Forelimb muscle (tissue), 1 donor: ENCODE measurements at places on chromosomes 1 and 21.

DNA sequence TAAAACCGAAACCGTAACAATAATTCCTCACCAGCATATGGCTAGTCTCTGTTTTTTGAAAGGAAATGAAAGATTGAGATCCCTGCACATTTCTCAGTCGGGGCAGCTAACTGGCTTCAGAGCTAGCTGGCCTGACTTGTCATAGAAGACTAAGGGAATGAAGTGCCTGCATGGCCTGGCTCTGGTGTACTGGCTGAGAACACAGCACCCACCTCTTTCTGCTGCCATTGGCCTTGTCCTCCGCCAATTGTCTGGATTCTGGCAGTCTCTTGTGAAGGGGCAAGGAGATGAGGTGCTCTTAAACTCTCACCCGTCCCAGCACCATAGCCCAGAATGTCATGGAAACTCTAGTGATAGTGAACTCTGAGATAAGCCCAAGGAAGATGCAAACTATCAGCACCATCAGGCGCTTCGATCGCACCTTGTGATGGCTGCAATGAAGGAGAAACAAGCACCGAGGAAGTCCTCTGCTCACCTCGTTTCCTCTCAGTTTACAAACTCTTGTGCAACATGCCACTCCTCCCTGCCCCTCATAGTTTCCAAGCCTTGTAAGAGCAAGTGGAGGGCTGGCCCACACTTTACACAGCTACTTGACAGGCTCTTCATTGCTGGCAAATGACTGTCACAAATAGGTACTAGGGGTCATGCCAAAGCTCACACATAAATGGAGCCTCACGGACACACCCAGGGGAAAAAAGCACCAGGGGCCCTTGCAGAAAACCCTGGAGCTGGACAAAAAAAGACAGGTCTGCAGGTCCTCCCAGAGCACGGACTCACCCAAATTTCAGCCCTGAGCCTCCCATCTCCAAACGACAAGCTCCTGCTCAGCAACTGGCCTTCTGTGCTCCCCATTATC is 16.4 kb downstream of the INPP5B start:
- DNase-seq: no peak

DNA sequence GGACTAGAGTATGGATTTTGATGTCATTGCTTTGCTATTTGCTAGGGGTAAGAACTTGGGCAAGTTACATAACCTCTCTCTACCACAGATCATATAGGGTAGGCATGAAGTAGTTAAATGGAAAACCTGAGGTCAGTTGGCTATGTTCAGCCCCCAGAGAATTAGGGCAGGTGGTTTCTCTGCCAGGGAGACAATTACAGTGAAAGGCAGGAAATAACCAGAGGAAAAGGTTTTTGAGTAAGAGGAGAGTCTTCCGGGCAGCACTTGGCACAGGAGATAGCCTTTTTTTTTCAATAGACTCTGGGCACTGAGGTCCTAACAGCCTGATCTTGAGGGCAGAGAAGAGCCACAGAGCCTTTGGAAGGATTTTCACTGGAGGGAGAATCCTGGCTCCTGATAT is 16.7 kb upstream of the SERBP1 start:
- no peak for DNase-seq

- no peak for DNase-seq
These were observed 8.0 kb downstream of the NDUFS5 start for GRCh38 chr1:39034114-39034654.

DNA sequence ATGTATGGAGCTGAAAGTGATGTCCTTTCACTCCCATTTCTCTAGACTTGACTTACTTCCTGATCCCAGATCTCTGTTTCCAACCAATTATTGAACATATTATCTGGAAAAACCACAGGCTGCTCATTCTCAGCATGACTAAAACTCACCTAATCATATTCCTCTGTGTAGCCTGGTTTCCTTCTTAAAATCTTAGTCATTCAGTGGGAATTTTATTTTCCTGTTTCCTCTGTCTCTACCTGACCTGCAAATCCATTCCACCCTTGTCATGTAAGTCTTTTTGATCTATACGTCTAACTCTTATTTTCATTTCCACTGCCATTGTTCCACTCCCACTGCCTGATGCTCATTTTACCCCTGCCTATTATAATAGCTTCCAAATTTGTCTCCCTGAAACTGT is 67.9 kb upstream of the APOBEC4 start:
- no peak for DNase-seq

GRCh38 chr1:108149796-108150467 is 50.2 kb downstream of the SLC25A24 start:
- DNase-seq: no peak

DNA sequence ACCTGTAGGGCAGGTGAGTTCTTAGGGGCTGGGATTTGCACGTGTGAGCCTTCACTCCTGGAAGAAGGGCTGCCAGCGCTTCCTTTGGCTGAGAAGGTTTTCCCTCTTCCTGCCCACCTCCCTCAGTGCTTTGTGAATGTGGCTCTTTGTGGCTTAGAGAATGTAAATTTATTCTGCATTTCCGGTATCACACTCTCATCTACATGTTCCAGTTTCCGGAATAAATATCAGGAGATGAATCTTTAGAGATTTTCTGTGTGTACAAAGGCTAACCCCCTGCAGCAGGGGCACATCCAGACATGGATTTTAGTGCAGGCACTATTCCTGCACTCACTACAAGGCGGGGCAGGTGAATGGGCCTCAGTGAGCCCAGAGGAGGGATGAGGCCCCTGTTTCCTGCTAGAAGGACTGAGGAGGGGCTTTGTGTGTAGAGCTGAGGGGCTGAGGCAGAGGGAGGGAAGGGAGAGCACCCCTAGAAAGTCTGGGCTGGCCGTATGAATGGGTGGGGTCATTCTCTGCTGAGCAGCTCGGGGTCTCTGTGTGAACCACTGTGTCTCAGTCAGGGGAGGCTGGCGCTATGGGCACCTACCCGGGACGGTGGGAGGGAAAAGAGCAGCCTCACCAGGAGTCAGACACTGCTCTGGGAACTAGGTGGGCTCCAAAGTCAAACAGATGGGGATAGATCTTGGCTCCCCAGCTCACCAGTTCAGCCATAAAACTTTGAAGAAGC is 207.5 kb downstream of the MATN1 start:
- no peak for DNase-seq

DNA sequence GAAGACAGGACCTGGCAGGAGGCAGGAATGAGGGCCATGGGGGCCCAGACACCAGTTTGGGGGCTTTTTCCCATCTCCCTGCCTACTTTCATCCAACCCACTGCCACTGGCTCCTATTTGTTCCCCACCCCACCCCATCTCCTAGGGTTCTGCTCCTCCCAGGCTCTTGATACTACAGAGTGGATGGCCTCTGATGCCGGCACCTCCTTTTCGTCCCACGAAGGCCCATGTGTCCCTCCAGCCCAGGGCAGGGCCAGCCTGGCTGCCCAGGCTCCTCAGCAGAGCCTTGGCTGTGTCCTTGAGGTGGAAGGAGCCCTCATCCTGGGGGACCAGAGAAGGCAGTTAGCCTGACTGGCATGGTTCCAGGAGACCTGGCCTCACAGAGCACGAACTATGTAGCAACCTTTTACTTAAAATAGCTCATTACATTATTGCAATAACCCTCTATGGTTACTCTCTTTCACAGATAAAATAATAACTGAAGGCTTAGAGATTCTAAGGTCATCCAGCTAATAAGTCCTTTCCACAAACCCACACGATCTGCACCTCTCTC is 3.5 kb downstream of the POMGNT1 start:
- DNase-seq: no peak

DNA sequence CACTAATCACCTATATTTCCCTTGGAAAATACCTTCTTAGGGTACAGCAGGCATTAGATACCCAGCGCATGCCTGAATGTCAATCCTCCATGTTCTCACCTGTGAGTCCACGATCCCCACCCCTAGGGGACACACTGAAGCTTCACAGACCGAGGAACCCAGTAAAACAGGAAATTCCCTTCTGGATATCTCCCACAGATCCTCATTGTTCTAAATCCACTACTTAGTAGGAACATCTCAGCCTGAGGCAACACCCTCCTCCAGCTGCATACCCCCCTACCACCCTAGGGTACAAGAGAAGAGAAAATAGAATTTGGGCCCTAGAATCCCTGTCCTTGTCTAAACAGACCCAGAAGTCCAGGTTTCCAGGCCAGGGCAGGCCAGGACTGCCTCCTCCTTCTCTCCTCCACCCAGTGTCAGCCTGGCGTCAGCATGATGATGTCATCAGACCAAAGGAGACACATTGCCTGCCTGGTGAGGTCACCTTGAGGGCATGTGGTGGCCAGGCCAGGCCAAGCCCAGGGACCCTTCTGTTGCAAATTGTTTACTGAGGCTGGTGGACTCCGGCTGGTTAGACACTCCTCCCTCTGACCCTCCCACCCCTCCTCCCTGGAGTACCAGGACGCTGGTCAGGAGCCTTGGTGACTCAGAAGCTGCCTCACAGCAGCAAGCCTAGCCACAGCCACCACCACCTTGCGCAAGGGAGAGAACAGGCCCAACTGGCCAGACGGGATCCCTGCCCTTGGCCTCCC is 6.2 kb downstream of the NECTIN4 start:
- no peak for DNase-seq

- DNase-seq: no peak
These were observed 79.5 kb downstream of the DISC1 start for GRCh38 chr1:231705806-231706760.

DNA sequence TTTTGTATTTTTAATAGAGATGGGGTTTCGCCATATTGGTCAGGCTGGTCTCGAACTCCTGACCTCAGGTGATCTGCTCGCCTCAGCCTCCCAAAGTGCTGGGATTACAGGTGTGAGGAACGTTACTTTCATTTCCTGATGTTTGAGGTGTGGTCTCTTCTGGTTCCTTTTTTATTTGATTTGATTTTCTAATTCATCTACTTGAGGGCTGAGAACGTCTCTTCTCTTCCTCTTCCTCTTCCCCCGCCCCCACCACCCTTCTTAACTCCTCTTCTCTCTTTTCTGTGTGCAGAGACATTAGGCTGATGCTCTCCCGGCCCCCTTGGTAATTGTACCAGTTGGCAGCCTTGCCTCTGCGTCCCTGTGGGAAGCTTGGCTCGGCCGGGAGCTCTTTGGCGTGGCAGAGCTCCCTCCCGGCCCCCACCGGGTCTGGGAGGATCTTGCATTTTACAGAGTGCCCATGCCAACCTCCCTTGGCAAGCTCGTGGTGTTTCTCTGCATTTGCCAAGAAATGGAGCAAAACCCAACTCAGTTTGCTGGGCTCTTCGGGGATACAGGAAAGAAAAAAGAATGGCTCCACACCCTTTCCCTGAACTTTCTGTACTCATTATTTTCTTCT is 19.9 kb downstream of the CRYAA start:
- no peak for DNase-seq

DNA sequence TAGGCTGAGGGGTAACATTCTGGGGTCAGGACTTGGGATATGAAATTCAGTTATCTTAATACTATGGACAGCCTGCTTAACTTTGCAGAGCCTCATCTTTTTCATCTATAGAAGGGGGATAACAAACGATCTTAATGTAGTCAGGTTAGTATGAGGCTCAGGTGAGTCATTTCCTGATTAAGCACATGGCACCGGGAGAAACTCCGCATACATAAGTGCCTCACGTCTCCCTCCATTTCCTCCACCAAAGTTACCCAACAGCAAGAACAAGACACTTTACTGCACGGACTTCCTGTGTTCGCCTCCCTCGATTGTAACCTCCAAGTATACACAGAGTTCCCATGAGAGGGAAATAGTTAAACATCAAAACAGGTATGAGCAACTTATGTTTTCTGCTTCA is 112.7 kb upstream of the COA6 start:
- no peak for DNase-seq

DNA sequence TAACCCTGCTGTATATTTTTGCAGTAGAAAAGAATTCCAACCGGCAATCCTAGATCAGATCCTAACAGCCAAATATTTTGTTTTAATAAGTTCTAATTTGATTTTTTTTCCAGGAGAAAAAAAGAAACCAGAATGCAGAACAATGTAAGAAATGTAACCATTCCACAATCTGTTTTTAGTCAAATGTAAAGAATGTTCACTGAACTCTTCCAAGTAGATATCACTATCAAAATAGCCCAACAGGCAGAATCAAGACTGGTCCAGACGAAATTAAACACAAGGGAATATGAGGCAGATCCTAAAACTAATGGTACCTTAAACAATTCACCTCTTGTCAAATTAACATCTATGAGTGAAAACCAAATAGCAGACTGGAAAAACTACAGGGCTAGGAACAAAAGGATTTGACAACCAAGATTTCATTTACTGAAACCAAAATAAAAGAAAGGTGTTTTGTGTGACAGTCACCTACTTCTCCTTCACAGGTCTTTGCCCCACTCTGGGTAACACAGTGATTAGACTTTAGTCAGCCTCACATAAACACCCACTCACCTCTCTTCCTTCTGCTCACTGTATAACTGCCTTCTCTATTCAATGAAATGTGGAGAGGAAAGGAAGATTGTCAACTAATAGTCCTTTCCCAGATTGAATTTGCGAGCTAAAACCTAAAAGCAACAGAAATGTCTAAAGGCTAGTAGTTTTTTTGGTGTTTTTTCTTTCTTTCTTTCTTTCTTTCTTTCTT is 137.9 kb downstream of the FAF1 start:
- DNase-seq: no peak

DNA sequence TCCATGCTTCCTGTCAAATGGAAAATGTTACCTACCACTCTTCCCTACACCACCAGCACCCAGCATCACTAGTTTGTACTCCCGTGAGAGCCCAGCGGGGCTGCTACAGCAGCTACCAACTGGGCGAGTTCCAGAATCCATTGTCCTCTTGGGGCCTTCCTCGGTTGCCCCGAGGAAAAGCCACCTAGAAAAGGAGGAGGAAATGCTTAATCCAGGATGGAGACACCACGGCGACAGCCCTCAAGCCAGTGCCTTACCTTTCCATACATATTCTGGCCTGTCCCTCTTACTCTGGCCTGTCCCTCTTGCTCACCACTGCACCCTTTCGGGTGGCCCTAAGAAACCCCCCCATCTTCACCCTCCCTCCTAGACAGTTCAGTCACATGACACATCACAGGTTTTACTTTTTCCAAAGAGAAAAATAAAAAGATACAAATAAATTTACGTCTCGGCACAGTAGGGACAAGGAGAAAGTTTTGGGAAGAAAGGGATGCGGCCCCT is 478 bp downstream of the RIT1 start:
- DNase-seq: no peak

- DNase-seq: no peak
These were observed 281.1 kb downstream of the DNM3 start for GRCh38 chr1:172122381-172122780.

DNA sequence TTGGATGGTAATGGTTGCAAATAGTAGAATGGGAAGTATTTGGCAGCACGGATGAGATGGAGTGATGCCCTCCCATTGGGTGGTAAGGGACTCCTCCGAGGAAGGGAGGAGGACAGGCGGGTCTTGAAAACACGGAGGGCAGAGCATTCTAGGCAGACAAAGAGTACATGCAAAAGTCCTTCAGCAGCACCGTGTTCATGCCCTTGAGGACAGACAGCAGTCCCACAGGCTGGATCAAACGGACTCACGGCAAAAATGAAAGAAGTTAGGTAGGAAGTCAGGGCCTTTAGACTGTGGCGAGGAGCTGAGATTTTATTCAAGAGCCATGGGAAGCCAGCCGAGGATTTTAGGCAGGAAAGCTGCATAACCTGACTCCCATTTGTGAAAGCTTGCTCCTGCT is 253.9 kb downstream of the RHOU start:
- no peak for DNase-seq

GRCh38 chr1:34055818-34056217 is 109.2 kb downstream of the CSMD2 start:
- DNase-seq: no peak

- no peak for DNase-seq
These were observed 163.6 kb downstream of the CAMTA1 start for GRCh38 chr1:6948861-6949260.

GRCh38 chr1:219529116-219529515 is 83.8 kb downstream of the ZC3H11B start:
- no peak for DNase-seq
